ENCODE measurements at places on chromosomes 4 and X.

DNA sequence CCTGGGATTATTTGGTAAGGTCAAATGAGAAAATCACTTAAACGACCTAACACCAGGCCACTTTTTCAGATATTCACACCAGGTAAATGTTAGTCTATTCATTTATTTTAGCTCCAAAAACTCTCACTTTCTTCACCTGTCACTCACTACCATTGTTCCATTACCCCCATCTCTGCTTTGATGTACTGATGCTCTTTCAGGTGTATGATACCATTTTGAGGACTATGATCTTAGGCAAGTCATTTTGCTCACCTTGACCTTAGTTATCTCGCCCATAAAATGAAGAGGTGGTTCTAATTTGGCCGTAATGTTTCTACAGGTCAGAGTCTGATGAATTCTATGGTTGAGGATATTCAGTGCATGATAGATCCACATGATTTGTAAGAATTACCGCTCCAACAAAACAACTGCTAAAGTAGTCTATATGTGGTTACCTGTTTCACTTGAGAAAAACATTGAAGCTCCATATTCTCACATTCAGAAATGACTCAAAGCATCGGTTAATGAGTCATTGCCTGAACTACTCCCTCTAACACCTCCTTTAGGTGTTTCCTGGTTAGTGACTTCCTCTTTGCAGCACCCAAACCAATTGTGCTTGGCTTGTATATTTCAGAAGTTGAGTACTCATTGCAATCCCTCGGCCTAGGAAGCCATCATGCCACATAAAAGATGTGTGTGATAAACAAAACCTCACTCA is 4.5 kb downstream of the DTHD1 start:
- DNase-seq = no peak

DNA sequence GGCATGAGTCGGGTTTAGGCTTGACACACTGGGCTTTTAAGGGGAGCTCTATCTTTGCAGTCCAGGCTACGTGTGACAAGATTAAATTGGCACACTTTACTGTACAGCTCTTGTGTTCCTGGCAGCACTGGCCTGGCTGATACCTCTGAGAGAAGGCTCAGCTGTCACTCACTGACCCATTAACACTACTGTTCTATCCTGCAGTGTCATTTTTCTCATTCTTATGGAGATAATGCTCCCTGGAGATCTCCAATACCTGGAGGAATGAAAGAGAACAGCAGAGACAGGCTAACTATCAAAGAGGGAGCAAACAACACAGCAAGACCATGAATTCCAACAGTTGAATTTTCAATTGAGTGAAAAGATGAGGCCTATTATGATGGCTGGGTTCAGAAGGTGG is 1.7 kb upstream of the PDHA2 start:
- DNase-seq = no peak

DNA sequence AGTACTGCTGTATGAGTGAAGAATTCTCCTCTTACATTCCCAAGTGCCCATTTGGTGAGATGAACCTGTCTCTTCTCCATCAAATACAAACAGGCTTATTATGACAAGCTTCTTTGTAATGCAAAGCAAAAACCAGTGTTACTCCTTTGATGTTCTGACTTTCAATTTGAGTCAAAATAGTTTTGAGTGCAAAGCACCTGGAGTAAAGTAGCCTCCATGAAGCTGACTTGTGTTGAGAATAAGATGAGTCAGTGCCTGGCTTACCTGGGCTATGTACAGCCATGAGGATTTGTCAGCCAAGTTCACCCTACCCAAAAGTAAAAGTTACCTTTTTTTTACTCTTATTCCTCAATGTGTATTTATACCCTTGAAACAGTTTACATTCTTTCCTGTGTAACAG is 132.5 kb upstream of the FMR1 start:
- DNase-seq = no peak

- no peak for DNase-seq
These were observed 17.3 kb downstream of the STIM2 start for GRCh38 chr4:26877961-26878360.

GRCh38 chrX:63754136-63754859 is 30.7 kb downstream of the ARHGEF9 start:
- DNase-seq = no peak

DNA sequence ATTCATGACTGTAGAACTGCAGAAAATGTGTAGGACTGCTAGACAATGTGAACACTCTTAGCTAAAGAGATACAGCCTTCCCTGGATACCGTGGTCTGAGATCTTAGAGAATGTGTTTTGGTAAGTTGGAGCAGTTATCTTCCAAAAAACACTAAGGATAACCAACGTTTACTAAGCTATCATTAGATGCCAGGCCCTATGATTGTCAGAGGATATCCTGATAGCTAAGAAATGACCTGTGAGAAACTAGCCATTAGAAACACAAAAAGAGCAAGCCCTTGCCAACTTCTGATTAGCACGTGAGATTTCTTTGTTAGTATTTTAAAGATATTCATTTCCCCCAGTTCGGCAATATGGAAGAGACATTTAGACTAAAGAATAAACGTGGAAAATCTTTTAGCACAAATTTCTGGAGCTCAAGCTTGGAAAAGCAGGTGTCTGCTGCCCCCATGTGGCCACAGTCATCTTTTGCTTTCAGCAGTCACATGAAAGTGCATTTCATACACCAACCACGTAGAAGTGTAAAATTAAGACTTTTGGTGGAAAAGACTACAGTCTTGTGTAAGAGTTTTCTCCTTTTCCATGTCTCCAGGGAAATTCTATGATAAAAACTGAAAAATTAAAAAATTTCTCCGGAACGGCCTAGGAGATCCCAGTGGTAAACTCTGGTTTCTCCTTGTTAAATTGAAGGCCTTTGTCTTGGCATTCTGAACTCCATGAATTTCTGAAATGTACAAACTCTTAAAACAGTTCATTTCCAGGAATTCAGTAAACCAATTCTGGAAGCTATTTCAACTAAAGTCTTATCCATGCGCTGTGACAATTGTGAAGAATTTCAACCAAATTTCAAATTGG is 136.4 kb downstream of the ZNF674 start:
- no peak for DNase-seq

- no peak for DNase-seq
These were observed 407.9 kb downstream of the TECRL start for GRCh38 chr4:64001229-64001898.

GRCh38 chrX:13906093-13906492 is 89.2 kb upstream of the GPM6B start:
- no peak for DNase-seq

GRCh38 chr4:5019274-5019673 is at the start of gene CYTL1:
Gene CYTL1, minus strand, starts transcription at chr4:5019458. Its CDS starts 13 bp downstream, at chr4:5019445.
- DNase-seq = no peak

DNA sequence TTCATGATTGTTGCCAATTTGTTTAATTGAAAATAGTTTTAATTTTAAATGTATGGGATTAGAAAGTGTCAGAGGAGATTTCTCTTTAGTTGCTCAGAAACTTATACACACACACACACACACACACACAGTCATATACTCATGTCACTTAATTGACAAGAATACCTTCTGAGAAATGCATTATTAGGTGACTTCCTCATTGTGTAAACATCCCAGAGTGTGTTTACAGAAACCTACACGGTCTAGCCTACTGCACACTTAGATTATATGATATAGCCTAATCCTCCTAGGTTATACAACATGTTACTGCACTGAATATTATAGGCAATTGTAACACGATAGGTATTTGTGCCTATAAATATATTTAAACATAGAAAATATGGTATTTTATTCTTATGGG is 1327.4 kb downstream of the FSTL5 start:
- DNase-seq = no peak

- no peak for DNase-seq
These were observed 883 bp upstream of the KLHL4 start for GRCh38 chrX:87516717-87517121.

- no peak for DNase-seq
These were observed 89.8 kb downstream of the PDGFRA start for GRCh38 chr4:54318904-54319303.

GRCh38 chrX:118174516-118175098 is 58.0 kb upstream of the KLHL13 start:
- no peak for DNase-seq

DNA sequence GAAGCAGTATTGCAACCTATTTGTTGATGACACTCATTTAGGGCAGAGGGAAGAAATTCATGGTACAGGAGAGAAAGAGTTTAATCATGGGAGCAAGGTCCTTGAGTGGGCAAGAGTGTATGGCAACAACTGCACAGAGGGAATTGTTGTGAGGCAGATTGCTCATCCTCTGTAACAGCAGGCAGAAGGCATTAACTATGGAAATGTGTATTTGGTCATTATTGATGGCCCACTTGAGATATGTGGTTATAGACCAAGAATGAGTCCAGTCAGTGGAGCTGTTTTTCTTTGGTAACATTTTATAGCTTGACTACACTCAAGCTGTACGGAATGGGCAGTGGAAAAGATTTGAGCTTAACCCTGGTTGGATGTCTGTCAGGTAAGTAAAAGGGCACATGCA is 15.9 kb downstream of the PLRG1 start:
- no peak for DNase-seq

- DNase-seq = no peak
These were observed 67.9 kb upstream of the PCDH19 start for GRCh38 chrX:100477958-100478357.

- no peak for DNase-seq
These were observed 163.6 kb upstream of the ANK2 start for GRCh38 chr4:112885897-112886296.

DNA sequence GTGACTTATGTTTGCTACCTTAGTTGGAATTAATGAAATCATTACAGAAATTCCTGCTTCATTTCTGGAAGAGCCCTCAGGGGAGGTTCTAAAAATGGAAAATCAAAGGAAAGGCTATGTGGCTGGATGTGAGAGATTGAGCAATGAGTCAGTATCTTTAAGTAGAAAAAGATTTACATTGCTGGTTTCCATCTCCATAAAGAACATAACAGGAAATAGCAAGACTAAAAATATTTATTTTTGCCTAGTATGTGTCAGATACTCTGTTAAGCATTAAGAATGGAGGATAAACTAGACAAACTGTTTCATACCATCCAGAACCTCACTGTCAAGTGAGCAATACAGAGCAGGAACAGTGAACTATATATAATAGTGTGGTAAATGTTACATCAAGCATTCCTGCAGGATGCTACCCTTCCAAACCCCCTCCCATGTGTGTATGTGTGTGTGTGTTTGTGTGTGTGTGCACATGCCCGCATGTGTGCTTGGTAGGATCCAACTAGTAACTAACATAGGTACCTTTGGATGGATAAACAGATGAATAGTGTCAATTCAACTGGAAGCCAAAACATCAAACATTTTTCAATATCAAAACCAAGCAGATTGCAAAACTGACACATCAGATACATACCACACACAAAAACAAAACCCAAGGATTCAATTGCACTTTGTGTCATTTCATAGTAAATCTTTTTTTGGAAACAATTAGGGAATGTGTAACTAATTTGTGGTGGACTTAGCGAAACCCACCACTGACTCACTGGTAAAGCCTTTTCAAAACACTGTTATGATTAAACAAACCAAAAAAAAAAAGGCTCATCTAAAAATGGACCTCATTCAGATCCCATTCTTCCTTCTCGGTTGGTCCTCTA is 223.4 kb downstream of the SHROOM3 start:
- DNase-seq = no peak

DNA sequence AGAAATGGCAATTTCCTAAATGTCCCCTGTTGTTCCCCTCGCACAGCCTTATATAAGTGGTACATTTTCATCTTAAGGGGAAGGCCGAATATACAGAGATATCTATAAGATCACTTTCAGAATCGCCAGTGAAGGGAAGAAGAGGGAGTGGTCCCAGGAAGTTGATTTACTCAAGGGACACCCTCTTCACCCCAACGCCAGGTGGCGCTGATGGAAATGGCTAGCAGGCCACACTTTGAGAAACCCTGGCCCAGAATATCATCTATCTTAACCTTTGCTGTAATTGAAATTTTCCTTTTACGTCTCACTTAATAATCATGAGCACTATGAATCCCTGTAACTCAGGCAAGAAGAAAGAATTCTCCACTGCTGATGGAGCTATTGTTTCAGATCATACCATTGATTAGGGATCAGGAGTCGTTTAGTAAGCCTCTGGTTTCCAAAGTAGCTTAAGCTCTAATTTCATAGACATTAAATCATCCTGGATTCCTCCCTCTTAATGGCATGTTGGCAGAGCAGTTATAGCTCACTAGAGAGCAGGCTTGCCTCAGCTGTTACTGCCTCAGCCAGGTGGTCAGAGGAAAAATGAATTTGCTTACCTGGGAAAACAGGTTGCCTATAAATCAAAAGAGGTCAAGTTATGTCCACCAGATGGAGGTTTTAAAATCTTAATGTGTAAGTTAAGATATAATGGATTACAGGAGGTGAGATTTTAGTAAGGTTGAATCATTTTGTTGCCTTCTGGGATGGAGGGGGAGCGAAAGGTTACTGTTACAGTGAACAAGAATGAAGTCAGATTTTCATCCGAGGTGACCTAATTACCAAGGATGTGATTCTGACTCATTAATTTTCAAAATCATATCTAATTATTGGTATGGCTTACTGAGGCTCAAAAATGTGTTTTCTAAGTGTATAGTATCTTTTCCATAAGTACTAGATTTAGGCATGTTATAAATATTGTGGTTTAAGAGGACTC is 941.2 kb upstream of the TENM3 start:
- no peak for DNase-seq

GRCh38 chr4:71303850-71304249 is 35.0 kb upstream of the SLC4A4 start:
- DNase-seq = no peak

DNA sequence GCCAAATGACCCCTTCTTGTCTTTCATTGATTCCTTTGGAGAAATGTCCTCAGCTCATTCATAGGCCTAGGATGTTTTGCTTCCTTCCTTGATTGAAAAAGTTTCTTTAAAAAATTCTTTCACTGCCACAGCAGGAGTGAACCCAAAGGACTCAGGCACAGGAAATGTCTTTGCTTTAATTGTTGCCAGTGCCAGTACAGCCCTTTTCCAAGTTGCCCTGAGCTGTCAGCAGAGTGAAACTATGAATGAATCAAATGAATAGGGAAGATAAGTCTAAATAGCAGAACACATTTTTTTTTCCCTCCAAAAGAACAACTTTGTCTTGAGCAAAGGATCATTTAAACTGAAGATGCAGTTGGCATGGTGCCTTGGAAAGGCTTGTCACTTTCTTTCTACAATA is 63.8 kb upstream of the SLC4A4 start:
- DNase-seq = no peak

DNA sequence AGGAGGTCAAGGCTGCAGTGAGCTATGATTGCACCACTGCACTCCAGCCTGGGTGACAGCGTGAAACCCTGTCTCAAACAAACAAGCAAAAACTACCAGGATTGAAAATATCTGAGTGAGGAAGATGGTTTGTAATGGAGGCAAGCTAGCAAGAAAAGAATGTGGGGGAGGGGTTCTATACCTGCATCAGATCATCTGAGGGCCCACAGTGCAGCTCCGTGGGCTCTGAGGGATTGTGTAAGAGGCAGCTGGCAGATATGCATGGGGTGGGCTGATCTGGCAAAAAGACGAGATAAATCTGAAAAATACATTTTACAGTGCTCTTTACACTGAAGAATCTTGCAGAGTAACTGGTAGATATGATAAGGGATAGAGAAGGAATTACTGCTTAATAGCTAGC is 28.9 kb upstream of the CHRNA9 start:
- DNase-seq = no peak

- no peak for DNase-seq
These were observed 260.6 kb upstream of the BOD1L1 start for GRCh38 chr4:13888112-13888511.

GRCh38 chrX:83501530-83501929 is 6.6 kb upstream of the POU3F4 start:
- no peak for DNase-seq

- DNase-seq = no peak
These were observed 124.8 kb downstream of the LRBA start for GRCh38 chr4:150890246-150890645.

- peak; percentile 65 for DNase-seq
These were observed 353.0 kb downstream of the IDS start for GRCh38 chrX:149151805-149152757.

GRCh38 chr4:6271701-6272465 is 2.2 kb downstream of the WFS1 start:
- DNase-seq = peak; percentile 85
